Caco-2 (cell line): ENCODE measurements at places on chromosomes 1 and 21.
A peak's percentile ranks its signal among the peaks of the same experiment; 100 is the strongest.

- DNase-seq: no peak
These were observed 97.4 kb upstream of the GCLM start for GRCh38 chr1:94006604-94007003.

DNA sequence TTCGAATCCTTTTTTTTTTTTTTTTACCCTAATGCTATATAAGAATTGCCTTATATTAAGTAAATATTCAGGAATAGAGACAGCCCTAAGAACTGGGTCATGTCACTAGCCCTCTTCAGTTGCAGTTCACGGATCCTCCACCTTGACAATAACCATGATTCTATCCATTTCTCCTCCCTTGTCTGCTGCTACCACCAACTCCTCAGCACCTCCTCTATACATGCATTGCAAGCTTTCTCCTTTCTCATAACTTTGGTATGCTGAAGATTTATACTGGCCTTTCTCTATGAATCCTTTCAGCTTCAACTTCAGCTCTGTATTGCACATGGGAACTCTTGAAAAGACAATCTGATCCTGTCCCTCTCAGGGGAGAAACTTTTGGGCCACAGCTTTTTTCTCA, 14.3 kb upstream of the DR1 start:
- DNase-seq: no peak

DNA sequence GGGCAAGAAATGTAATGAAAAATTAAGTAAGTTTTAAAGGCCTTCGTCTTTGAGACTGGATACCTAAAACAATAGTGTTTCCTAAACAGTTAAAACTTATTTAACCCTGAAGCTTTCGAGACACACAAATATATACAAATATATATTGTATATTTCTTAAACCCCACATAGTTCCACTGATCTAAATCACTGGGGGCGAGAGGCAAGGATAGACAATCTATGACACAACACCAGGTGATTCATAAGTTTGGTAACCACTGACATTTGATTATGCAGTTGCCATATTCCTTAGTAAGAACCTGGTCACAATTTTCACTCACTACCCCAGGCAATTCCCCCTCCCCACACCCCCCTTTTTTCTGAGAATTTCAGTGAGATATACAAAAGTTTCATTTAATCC, 55.3 kb upstream of the BOLA1 start:
- DNase-seq: peak; percentile 2

DNA sequence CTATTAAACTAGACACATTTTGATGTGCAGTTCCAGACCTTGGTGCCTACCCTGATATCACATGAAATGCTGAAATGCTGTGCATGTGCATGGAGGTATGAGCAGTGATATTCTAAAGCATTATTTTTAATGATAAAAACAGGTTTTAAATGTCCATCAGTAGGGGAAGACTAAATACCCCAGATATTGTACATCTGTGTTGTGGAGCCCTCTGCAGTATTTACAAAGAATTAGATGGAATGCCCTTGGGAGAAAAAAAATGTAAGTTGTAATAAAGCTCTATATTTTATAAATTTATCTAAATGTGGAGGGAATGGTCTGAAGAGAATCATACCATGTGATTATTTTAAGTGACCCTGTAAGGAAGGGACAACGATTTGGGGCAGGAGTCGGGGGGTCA, 39.1 kb upstream of the IGSF5 start:
- DNase-seq: no peak

DNA sequence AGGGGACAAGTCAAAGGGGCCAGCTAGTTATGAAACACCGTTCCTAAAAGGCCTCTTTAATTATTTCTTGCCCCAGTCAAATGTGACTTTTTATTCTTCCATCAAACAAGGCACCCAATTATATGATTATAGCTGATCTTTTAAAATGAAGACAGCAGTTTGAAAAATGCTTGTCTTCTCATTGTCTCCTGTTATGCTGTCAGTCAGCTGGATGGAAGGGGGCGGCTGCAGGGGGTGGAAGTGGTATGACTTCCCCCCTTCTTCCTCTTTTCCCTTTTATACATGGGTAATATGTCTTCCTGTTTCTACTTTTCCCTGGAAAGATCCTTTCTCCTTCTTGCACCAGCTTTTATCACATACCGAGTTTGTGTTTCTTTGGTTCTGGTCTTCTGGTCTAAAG, 25.8 kb upstream of the KCNA10 start:
- no peak for DNase-seq

- no peak for DNase-seq
These were observed 375.9 kb downstream of the PTBP2 start for GRCh38 chr1:97097404-97097925.

DNA sequence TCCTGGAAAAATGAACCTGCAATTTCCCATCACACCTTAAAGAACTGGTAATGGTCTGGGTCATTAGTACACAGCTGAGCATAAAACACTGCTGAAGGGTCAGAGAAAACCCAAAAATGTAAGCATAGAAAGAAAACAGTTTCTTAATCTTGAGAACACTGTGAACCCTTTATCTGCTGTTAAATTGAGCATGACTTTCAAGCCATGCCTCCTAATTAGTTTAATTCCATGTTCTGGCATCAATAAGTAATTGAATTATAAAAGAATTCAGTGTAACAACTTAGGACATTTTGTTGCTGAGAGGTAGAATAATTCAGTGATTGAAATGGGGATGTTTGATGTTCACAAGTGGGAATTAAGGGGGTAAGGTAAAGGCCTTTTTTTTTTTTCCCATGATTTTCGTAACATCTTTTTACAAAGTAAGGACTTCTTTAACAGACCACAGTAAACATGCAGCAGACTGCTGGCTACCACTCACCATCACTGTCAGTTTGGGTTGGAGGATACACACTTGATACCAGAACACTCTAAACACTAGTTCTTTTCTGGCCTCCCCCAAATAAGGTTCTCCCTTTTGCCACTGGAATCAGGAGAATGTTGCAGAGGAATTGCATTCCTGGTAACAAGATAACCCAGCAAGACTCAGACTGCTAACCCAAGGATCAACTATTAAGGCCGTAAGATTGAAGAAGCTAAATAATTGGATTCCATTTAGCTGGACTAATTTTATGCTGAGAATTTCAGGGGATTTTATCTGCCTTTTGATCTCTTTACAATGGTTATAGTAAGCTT, 3.0 kb downstream of the RWDD3 start:
- DNase-seq: no peak

DNA sequence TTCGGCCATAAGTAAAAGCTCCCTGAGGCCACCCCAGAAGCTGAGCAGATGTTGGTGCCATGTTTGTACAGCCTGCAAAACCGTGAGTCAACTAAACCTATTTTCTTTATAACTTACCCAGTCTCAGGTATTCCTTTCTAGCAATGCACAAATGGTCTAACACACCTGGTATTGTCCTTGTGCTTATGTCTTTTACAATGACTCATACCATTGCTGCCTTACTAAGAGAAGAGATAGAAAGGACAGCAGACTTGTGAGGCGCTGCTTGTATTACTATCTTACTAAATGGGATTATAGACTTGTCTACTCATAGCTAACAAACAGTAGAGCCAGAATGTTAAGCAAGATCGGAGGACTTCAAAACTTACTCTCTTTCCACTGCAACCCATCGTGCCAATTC, 18.5 kb upstream of the CYYR1 start:
- DNase-seq: no peak

GRCh38 chr1:197101978-197102377, 34.9 kb upstream of the F13B start:
- no peak for DNase-seq

DNA sequence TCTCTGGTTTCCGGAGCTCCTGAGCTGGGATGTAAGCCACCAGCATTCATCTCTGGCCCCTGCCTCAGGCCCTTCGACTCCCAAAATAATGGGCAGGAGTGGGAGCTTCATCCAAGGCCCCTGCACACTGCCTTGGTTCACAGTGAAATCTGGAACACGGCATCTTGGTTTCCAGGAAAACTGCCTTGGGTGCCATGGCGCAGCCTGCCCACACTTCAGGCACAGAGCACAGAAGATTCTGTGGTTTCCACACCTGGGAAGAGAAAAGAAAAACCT, 48.8 kb upstream of the POFUT2 start:
- no peak for DNase-seq

DNA sequence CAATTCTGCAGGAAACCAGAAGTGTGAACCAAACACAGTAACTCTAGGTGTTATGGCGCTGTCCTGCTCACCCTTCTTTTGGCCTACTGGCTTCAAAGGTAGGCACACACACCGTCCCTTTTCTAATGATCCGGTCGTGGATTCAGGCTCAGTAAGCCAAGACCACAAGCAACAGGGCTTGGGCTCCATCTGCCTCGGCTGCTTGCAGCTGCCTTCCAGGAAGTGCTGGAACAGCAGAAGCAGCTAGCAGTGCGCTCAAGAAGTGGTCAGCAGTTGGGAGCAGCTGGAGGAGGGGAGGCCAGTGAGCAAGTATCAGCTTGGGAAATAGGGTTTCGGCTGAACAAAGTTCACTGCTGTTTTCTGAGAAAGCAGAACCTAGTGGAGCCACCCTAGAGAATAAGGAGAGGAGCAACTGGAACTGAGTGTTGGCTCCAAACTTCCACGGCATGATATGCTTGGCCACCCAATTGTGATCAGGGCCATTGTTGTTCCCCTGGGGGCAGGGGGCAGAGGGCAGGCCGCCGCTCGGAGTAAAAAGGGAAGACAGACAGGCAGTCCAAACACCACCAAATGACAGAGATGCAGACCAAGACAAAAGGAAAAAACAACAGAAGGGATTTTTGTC, 173.4 kb downstream of the TOMM20 start:
- DNase-seq: peak; percentile 82

GRCh38 chr1:111195002-111195684, 5.3 kb downstream of the DENND2D start:
- no peak for DNase-seq

- no peak for DNase-seq
These were observed 5.4 kb upstream of the SAMD11 start for GRCh38 chr1:918353-918752.

GRCh38 chr1:3740042-3740441, 12.2 kb upstream of the CCDC27 start:
- DNase-seq: no peak

- peak; percentile 38 for DNase-seq
These were observed 283.5 kb downstream of the C1orf94 start for GRCh38 chr1:34460193-34460592.

DNA sequence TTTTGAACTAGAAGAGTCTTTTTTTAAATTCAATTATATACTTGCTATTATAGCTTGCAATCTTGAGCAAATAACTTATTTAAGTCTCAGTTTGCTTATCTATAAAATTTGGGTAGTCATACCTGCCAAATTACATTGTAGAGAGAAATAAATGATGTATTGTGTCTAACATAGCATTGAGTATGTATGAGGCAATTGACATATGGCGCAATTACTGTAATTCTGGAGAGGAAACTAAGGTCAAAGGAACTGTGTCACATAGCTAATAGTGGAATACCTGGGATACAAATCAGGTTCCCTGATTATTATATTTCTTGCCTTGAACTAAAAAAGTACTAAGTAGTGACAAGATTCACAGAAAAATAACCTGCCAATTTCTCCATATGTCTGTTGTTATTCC, 302.5 kb downstream of the PDE4B start:
- DNase-seq: no peak

GRCh38 chr1:22449636-22450035, 2.0 kb upstream of the ZBTB40 start:
- DNase-seq: no peak

DNA sequence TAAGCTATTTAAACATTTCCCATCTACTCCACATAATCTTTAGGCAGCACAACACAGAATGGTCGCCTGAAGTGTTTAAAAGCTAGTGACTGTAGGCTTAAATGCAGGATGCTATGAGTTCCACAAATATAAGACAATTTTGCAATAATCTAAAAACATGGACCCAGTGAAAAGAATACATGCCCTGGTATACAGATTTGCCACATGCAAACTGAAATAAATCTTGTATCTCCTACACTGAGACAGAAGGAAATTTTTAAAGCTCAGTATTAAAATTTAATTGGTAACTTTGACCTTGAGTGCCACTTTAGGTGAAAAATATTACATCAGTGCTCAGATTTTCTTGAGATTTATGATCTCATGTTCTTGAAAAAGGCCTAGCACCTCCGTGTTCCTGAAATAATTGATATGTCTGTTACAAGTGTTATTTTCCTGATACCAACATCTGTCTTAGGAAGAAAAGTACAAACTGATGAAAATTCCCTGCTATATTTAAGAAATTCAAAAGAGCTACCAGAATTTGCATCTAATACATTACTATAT, 285.5 kb downstream of the VAV3 start:
- no peak for DNase-seq

DNA sequence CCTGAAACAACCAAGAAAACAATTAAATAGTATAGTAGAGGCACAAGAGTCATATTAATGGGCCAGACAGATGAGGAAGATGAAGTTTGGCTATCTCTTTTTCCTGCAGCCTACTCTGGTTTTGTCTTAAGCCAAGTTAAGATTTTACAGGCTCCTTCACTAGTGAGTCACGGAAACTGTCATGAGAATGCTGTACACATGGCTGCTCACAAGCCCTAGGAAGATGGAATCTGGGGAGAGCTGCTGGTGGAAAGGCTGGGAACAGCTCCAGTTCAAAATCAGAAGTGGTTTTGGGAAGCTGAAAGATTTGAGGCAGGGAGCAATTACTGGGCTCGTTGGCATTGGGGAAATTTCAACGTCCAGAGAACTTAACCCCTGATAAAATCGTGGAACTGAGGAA, 46.4 kb upstream of the S1PR1 start:
- no peak for DNase-seq

GRCh38 chr1:23103001-23103889, 65.4 kb downstream of the LUZP1 start:
- no peak for DNase-seq

GRCh38 chr1:231407547-231408396, 14.3 kb downstream of the EGLN1 start:
- peak; percentile 48 for DNase-seq

DNA sequence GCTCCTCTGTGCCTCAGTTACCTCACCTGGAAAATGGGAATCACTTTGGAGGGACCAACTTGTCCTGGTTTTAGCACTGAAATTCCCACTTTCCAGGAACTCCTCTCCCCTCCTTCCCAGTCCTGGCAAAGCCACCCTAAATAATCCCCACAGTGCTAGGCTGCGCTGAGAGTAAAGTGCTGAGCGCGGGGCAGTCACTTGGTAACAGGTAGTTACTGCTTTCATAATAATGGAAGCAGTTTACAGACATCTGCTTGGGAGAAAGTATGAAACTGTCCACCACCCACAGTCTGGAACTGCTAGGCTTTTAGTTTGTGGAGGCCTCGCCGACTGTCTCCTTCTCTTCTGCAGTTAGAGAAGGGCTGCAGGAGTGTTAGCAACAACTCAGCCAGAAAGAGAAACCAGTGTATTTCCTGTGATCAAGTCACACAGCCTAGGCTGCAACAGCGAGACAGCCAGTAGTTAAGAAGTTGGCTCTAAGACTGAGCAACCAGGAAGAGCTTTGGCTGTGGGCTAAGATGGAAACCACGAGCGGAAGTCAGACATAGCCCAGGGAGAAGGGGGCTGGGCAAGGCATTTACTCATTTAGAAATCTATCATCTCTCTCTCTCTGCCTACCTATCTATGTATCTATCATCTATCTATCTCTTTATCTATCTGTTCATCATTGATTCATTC, 30.8 kb upstream of the ABCG1 start:
- DNase-seq: no peak

DNA sequence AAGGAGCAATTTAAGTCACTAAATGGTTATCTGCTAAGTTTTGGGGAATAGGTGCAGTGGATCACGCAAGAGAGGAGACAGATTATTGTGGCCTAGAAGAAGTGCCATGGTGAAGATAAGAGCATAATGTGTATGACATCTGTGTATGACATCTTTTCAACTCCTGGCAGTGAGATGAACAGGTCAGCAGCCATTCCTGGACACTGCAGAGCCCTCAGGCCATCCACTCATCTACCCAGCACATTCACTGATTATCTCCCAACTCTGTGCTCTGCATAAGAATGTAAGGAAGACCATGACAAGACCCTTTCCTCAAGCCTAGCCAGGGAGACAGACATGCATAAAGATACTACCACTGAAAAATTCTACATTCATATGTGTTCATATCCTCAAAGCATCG, 73.7 kb downstream of the DDR2 start:
- DNase-seq: no peak
